AG04450 (cell line): ENCODE measurements at places on chromosomes 12 and 14.

- DNase-seq = no peak
Observed at GRCh38 chr14:102485693-102486512, 23.7 kb downstream of the ANKRD9 start.

- DNase-seq = no peak
Observed at GRCh38 chr12:19510461-19510860, 71.2 kb downstream of the AEBP2 start.

DNA sequence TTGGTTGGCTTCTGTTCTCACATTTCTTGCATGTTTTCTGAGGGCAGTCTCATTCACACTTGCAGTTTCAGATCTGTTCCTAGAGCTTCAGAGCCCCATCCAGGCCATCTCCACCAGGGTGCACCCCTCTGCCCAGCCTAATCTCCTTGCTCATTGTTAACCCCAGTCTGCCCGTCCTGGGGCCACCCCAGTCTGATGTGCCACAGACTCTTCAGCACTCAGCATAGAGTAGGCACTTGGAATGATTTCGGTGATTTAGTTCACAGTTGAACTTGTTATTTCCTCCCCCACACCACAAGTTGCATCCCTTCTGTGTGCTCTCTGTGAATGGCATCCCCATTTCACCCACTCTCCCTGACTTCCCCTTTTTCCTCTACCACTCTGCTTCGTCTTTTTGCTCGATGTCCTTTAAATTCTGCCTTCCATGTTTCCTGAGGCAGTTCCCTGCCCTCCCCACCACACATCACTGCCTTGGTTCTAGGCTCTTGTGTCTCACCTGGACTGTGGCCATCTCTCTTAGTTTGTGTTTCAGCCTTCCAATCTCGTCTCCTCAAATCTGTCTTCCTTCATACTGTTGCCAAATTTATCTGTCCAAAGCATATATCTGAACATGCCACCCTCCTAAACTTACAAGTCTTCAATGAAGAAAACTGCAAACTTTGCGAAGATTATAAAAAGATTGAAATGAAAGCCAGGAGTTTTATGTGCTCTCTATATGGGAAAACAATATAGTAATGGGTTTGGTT, 41.5 kb downstream of the ANO6 start:
- DNase-seq = no peak

GRCh38 chr14:95531473-95531872, 3.4 kb upstream of the GLRX5 start:
- peak; percentile 92 for DNase-seq

- DNase-seq = no peak
Observed at GRCh38 chr12:15648558-15648957, 140.6 kb downstream of the EPS8 start.

- DNase-seq = no peak
Observed at GRCh38 chr14:51180577-51180976, 59.5 kb upstream of the TMX1 start.

DNA sequence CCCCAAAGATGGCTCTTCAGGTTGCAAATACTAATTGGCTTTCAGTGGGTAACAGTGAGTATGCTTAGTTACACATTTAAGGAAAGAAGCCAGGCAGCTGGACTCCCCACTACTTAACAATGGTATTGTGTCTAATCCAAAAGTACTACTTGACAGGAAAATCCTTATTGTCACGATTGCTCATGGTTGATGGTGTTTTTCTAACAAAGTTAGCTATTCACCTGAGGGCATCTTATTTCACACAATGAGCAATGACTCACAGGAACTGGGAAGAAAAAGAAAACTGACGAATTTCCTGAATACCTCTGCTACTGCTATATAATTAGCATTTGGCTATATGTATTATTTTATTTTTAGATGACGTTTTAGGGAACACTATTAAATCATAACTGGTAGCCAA, 33.4 kb upstream of the ALG10 start:
- DNase-seq = no peak

- DNase-seq = no peak
Observed at GRCh38 chr14:105196265-105196960, 15.3 kb upstream of the NUDT14 start.

DNA sequence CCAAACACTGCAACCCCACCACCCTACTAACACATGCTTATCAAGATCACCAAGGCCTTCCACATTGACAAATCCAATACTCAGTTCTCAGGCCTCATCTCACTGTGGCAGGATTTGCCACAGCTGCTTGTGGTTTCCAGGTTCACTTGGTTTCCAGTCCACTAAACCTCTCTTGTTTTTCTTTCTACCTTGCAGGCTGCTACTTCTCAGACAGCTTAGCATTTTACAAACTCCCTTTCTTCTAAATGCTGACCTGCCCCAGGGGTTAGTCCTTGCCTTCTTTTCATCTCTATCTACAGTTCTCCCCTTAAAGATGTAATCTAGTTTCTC, 84.1 kb downstream of the BCAT1 start:
- no peak for DNase-seq

GRCh38 chr14:101101456-101102056, 198.0 kb upstream of the RTL1 start:
- DNase-seq = no peak

DNA sequence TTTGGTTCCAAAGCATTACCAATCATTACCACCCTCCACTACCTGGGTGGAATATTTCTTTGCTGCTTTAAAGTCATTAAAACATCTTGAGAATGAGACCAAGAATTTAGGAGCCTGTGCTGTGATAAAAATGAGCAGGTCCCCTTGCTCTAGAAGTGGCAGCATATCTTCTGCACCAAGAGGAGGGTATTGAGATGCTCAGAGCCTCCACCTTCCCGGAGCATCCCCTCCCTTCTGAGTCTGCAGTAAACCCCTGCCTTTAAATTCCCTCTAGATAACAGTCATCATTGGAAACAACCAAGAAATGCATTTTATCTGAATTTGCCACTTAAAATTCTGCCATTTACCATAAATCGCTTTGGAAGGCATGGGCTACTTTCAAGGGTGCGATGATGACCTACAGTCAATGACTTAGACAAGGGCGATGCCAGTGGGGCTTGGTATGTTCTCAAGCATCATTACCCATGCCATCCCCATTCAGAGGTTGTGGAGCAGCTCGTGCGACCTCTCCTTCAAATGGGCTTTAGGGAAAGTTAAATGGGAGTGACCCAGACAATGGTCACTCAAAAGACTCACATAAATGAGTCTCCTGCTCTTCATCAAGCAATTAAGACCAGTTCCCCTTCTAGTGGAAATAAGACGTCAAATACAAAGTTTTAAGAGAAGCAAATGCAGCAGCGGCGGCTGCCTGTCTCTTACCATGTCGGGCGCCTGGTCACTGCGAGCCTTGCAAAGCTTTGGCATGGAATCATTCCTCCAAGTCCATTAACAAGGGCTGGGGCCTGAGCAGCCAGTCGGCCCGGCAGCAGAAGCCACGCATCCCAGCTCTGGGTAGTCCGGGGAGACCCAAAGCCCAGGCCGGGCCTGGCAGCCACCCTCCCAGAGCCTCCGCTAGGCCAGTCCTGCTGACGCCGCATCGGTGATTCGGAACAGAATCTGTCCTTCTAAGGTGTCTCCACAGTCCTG, 334.5 kb downstream of the TMEM121 start:
- DNase-seq = no peak

- no peak for DNase-seq
Observed at GRCh38 chr14:23110579-23111365, 6.0 kb upstream of the CIROP start.

DNA sequence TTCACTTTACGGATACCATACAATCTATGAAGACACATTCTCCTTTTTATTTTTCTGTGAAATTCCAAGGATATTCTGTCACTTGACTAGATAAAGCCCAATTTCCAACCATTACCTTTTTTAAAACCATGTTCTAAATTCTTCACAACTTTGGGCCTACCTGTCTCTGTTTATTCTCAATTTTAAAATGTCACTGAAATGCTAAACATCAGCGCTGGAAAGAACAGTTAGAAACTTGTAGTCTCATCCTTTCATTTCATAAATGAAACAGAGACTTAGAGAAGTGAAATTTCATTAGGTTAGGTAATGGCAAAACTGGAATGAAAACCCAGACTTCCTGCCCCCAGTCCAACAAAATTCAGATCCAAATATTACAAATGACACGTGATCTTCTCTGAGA, 396.2 kb downstream of the CCDC91 start:
- no peak for DNase-seq

GRCh38 chr14:53010193-53011040, 59.6 kb upstream of the FERMT2 start:
- no peak for DNase-seq

GRCh38 chr12:125320177-125320576, 254.9 kb downstream of the AACS start:
- no peak for DNase-seq

GRCh38 chr12:59593761-59594160, 2.1 kb upstream of the SLC16A7 start:
- no peak for DNase-seq

GRCh38 chr12:54565310-54565985, 16.0 kb downstream of the PDE1B start:
- DNase-seq = no peak

- DNase-seq = no peak
Observed at GRCh38 chr14:68552602-68553001, 240.3 kb downstream of the ZFP36L1 start.

GRCh38 chr14:105026033-105026785, 5.3 kb upstream of the CDCA4 start:
- no peak for DNase-seq

DNA sequence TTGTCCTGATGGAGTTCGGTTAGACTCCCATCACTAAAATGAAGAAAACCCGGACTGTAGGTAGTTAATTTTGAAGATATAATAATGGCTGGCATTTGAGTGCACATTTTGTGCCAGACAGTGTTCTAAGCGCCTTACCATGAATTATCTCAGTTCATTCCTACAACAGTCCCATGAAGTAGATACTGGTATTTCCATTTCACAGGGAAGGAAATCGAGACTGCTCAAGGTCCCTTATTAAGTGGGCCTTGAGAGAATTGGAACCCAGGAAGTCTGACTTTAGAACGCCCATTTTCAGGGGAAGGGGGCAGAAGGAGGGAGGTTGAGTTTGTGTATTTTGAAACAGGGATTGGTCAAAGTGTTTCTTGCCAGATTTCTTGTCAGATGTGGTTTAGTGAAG, 855 bp downstream of the MNAT1 start:
- DNase-seq = no peak

- DNase-seq = no peak
Observed at GRCh38 chr12:1529862-1530591, 64.4 kb downstream of the FBXL14 start.

DNA sequence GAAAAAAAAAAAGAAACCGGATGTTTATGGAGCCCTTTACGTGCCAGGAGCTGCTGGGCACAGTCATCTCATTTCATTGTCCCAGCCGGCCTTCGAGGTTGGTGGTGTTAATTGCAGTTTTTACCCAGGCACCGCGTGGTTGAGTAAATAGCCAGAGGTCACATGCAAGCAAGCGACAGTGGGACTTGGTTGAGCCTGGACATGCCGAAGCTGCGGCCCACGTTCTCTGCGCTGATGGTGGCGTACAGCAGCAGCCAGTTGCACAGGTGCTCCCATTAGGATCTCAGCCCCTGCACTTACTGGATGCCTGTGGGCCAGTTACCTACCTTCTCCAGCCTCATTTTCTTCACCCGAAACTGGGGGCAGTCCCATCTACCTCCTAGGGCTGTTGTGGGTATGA, 54.0 kb downstream of the TSPAN9 start:
- no peak for DNase-seq

GRCh38 chr12:64931981-64932380, 107.5 kb downstream of the TBC1D30 start:
- DNase-seq = no peak

- peak; percentile 15 for DNase-seq
Observed at GRCh38 chr12:77796775-77797174, 33.9 kb upstream of the NAV3 start.

GRCh38 chr12:8036346-8036745, 3.8 kb downstream of the FOXJ2 start:
- DNase-seq = no peak

DNA sequence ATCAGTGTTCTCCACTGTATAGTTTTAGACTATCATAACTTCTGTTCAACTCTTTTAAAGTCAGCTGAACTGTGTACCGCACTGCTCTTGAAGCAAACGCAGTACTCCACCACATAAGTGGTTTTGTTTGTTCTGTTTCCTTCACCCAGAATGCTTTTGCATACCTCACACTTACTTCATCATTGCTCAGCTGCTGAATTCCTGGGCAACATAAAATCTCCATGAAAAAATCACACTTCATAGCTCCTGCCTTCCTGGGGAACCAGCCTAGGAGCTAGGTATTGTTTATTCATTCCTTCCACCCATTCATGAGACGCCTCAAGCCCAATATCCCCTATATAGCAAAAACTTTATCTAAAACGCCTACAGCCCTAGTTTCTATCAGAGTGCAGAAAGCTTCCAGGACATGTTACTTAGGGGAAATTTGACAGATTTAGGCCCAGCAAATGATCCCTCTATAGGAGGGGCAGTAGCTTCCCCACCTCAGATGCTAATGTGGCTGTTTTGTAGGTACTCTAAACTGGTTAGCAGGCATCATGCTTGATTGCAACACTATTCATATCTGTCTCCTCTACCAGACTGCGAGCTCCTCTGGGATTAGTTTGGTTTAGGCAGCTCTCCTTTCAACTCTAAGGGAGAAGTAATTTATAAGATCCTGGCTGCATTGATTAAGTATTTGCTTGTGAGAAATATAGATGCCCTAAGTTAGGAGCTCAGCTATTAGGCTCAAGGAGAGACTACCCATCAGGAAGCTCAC, 44.5 kb downstream of the LRRC9 start:
- DNase-seq = peak; percentile 10

- no peak for DNase-seq
Observed at GRCh38 chr14:66514213-66514612, 6.3 kb downstream of the GPHN start.
